ENCODE measurements at places on chromosomes 11 and 22.

GRCh38 chr11:115493488-115493887, 10.7 kb downstream of the CADM1 start:
- no peak for DNase-seq

DNA sequence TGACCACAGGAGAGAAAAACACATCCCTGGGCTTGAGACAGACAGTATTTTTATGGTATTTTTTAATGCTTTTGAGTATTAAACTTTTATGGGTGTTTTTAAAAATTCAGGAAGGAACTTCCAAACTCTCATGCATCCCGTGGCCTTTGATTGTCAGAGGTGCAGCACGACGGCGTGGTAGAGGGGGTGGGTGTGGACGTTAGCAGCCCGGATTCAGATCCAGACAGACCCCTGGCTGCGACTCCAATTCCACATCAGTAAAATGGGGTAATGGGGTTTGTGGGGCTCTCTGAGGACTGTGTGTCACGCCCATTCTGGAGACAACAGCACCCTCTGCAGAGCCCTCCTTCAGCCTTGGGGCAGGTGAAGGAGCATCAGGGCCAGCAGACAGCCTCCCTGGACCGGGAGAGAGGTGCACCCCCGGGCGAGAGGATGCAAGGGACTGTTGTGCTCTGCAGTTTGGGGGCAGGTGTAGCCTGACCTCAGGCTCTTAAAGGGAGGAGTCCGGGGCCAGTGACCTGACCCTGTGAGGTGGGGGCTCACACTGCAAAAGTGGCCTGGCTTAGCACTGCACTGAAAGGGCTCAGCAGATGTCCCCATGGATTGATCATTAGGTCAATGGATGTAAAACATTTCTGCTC, 1024.3 kb downstream of the TBC1D22A start:
- no peak for DNase-seq

GRCh38 chr11:83441171-83441570, 155.0 kb upstream of the CCDC90B start:
- no peak for DNase-seq

DNA sequence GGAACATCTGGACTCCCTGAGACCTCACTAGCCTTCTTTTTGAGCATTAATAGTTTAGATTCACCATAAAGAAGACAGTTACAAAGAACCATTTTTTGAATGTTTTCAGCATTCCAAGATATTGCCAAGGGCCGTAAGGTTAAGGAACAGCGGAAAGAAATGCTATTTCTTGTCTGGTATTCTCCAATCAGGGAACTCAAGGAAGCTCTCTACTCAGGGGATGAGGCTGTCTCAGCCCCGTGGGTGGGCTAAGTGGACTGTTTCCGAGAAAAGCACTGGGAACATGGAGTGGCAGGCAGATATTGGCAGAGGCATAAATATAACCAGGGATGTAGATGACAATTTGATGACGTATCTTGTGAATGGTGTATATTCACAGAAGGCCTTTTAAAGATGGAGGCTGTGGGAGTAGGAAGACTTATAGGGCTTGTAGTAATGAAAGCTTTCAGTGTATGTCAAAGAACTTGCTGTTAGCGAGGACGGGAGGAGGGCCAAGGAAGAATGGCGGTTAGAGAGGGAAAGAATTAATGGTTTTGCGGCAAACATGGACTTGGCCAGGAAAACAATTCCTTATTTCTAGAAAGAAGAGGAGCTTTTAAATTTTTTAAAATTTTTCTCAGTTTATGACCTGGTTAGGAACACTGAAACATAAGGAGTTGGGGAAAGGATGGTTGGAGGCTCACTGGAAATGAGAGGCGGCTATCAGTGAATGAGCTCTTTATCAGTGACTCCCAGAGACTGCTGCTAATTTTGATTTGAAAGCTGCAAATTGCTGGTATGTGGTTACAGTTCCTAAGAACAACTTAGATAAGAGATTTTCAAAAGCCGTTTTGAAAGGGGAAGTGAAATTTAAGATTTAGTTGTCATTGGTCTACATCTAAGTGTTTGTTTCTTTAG, 64.6 kb downstream of the ST3GAL4 start:
- DNase-seq, result no peak

GRCh38 chr22:47423861-47424820, 661.7 kb downstream of the TBC1D22A start:
- DNase-seq, result no peak

- no peak for DNase-seq
These were observed 182.3 kb downstream of the DBX1 start for GRCh38 chr11:19977941-19978340.

DNA sequence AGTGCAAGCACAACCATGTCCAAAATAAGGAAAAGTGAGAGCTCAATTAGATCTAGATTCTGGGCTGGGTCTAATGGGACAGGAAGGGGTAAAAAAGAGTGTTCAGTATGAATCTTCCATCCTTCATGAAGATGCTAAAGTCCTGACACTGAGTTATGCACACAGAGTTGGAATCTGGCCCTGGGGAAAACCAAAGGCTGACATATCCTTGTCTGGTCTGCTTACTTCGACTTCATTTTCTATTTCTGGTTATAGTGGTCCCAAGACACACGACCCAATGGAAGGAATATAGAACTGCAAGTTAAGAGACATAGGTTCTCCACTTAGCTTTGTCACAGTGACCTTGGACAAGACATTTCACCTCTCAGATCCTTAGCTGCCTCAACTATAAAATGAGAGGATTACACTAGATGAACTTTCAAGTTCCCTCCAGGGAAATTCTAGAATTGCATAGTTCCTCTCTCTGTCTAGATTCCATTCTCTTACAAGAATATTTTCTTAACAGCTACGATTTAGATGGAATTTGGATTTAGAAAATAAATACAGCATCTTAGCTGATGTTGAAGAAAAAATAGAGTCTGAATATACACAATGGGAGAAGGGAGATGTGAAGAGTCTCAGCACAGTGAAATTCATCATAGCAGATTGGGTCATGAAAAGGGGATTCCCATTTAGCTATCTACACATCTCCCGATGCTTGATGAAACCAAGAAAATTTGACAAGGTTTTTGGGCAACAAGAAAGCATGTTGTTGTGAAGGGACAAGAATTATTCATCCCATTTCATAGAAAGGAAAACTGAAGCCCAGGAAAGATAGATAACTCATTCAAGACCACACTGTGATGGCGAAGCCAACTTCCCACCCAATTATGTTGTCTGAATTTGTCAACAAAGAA, 3.3 kb downstream of the BLID start:
- no peak for DNase-seq

- DNase-seq, result no peak
These were observed 1518.2 kb upstream of the TENM4 start for GRCh38 chr11:80958987-80959386.

GRCh38 chr11:68317147-68317785, 4.9 kb downstream of the LRP5 start:
- DNase-seq, result no peak

DNA sequence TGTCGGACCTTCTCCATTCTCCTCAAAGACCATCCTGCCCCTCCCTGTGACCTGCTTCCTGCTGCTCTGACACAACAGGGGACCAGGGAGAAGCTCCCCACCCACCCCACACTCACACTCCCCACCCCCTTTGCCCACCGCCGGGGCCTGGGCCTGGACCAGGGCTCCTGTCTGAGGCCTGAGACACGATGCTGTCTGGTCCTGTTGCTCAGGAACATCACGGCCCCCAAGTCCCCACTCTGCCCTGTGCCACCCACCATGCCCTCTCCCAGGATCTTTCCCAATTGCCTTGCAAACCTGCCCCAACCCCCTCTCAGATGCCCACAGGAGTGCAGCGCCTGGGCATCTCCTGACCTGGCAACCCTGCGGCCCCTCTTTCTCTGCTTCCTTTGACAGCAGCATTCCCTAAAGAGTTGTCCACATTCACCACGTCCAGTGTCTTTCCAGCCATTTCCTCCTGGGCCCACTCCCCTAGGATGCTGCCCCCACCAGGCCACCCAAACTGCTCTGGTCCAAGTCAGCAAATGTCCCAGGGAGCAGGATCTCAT, 10.8 kb downstream of the CSF2RB start:
- no peak for DNase-seq

DNA sequence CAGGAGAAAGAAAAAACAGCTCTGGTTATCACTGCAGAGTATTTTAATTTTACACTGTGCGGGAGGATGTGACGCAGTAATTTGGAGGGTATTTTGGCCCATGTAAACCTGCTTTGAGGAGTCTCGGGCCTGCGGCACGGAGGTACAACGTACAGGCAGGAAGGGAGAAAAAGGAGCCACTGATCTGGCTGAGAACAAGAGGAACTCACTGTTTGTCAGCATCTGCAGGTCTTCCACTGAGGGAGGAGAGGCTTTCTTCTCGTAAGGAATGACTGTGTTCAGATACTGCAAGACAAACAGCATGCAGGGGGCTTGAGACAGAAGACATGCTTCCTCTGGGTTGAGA, 44.0 kb downstream of the FEZ1 start:
- no peak for DNase-seq

DNA sequence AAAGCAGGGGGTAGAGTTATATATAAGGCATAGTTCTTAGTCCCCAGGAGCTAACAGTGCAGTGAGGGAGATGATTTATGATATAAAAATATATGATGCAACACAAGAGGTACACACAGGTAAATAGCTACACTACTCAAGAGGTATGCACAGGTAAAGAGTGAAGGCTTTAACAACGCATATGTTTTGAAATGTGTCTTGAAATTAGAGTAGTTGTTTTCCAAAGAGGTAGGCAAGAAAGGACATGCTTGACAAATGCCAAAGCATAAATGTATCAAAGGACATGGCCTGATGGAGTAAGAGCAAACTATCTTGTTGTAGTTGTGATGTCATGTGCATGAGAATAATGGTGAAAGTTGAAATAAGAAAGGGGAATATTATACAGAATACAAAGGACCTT, 104.3 kb upstream of the C11orf87 start:
- DNase-seq, result no peak

- no peak for DNase-seq
These were observed 299.9 kb downstream of the DCDC1 start for GRCh38 chr11:31069447-31070205.

- no peak for DNase-seq
These were observed 108.6 kb upstream of the ASPHD2 start for GRCh38 chr22:26320447-26320846.

DNA sequence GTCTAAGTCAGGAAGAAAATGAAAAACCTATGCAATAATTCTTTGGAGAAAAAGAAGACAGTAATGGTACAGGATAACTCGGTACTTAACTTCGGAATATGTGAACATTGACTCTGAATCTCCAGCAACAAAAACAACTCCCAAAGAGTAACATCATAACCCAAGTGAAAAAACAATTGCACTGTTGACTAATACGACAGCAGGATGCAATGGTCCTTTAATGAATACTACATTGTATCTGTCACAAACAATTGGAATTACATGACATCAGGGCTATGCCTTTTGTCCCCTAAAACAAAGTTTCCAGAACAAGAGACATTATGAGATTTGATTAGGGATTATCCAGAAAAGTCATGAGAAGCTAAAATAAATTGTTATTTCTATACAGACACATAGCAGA, 1065.9 kb downstream of the LRRC4C start:
- DNase-seq, result no peak

- DNase-seq, result no peak
These were observed 234.3 kb downstream of the TBC1D22A start for GRCh38 chr22:46996595-46997310.

DNA sequence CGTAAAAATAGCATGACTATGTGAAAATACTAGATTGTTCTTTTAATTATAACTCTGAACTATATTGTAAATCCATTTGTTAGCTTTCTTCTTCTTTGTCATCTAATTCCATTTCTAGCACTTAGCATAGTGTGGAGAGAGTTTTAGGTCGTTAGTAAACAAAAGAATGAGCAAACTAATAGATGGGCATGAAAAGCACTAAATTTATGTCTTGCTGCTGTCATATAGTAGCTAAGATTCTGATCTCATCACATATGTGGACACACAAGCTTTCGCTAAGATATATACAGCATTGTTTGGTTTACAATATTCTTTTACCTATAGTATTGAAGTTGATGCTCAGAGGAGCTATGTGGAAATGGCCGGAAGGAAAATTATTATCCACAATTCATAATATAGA, 370.5 kb downstream of the CNTN5 start:
- no peak for DNase-seq

DNA sequence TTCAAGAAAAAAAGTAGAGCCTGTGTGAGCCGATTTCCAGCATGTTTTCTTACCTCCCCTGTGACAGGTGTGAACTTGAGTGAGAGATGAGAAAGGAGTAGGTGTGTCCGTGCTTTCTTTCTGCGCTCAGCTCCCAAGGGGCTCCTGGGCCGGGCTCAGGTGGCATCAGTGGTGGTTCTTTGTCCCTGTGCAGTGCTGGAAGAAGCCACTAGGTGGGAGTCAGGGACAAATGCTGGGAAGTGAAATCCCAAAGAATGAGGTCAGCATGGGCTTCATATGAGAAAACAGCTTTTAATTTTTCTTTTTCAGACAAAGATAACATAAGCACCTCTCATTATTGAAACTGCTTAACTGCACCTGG, 57.8 kb downstream of the PPFIBP2 start:
- DNase-seq, result no peak

GRCh38 chr11:130300567-130300966, 14.2 kb downstream of the ZBTB44 start:
- no peak for DNase-seq

- DNase-seq, result no peak
These were observed 49.1 kb downstream of the LRRC32 start for GRCh38 chr11:76621466-76621865.

DNA sequence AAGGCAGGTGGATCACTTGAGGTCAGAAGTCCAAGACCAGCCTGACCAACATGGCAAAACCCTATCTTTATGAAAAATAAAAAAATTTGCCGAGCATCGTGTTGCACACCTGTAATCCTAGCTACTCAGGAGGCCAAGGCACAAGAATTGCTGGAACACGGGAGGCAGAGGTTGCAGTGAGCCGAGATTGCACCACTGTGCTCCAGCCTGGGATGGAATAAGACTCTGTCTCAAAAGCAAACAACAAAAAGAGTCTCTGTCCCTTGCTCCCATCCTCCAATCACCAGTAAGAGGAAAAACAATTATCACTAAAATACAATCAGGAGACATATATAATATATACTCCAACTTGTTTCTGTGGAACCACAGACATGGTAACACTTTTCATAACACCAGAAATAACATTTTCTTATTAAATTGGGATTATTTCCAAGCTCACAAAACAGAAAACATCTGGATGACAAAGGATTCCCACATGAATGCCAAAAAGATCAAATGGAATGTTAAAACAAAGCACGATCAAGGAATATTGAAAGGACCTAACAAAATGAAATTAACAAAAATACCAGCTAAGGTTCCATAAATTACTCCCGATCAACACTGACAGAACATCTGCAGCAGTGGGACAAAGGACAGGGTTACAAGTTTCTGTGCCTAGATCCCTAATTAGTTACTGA, 15.2 kb downstream of the FCHSD2 start:
- no peak for DNase-seq

DNA sequence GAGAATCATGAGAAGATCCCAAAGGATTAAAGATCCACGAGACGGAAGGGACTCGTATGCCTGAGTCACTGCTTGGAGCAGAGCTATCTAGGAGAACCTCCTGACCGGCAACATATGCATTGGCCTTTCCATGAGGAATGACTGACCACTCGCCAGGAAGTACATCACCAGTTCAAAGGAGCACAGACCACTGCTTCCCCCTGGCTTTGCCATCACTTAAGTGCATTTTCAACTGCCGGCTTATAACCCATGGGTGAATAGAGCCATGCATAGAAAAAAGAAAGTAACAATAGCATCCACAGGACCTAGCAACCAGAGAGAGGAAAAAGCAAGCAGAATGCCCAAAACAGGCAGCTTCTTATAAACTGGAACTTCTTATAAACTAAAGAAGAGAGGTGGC, 98.3 kb upstream of the ZC3H12C start:
- no peak for DNase-seq

Data from activated CD4-positive, alpha-beta T cell treated with anti-CD3 and anti-CD28 coated beads, Interleukin-2, amount 50 U/mL, for 1 hour (primary cell).